ENCODE measurements at places on chromosomes 7 and 10.

GRCh38 chr7:16765436-16765859, 11.9 kb downstream of the TSPAN13 start:
- no peak for DNase-seq

- DNase-seq: no peak
These were observed 48.4 kb upstream of the FAM20C start for GRCh38 chr7:143811-144453.

GRCh38 chr7:151664268-151664667, 144.6 kb upstream of the RHEB start:
- no peak for DNase-seq

GRCh38 chr10:80664071-80664680, 126.5 kb downstream of the SH2D4B start:
- peak; percentile 44 for DNase-seq
